Left lung (tissue), 14 donors: ENCODE measurements at places on chromosomes 11 and 22. TPM values are rescaled to one million over a fixed set of nuclear protein-coding genes. Genes with fewer than 3 reads are reported as not detected.

The RNF26 gene
- 27.6 TPM for polyA plus RNA-seq

The DERL3 gene
- polyA plus RNA-seq, result 2.7 TPM

The GRM5 gene
- 0.03 TPM for polyA plus RNA-seq

The SPDYC gene
- not detected for polyA plus RNA-seq

The FZD4 gene
- polyA plus RNA-seq, result 26.6 TPM

The SOX6 gene
- polyA plus RNA-seq, result 15.2 TPM
